ENCODE measurements at places on chromosomes 7 and 10. TPM values are rescaled to one million over a fixed set of nuclear protein-coding genes. Genes with fewer than 3 reads are reported as not detected.
A peak's percentile ranks its signal among the peaks of the same experiment; 100 is the strongest.

GRCh38 chr7:80960244-80960795, 41.5 kb upstream of the SEMA3C start:
- DNase-seq: no peak

DNA sequence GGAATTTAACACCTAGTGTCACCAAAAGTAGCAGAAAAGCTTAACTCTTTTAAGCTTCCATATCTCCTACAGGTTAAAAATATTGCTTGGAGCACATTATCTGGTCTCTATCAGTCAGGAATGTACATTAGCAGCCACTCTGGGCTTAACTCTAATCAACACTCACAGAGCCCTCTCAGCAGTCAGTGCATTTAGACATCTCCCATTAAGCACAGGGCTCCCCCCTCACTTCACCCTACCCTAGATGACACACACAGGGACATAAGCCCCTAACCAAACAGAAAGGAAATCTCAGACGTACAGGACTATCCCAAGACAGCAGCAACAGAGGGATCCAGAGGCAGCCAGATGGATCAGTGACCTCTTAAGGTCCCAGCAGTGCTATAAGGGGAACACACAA, 26.4 kb downstream of the FBXW4 start:
- no peak for DNase-seq

DNA sequence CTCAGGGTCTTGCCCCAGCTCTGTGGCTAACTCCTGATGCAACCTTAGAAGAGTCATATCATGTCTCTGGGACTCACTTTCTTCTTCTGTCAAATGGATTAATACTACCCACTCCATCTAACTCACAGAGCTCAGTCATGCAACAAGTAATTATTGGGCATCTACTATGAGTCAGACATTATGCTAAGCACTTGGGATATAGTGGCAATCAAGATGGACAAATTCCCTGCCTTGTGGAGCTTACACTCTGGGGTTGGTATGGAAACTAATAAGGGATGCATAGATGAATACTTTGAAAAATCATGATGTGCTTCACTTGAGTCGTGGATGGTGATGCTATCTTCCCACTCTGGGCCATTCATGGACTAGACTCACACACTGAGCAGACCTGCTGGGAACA, 88.9 kb downstream of the KCNMA1 start:
- no peak for DNase-seq

DNA sequence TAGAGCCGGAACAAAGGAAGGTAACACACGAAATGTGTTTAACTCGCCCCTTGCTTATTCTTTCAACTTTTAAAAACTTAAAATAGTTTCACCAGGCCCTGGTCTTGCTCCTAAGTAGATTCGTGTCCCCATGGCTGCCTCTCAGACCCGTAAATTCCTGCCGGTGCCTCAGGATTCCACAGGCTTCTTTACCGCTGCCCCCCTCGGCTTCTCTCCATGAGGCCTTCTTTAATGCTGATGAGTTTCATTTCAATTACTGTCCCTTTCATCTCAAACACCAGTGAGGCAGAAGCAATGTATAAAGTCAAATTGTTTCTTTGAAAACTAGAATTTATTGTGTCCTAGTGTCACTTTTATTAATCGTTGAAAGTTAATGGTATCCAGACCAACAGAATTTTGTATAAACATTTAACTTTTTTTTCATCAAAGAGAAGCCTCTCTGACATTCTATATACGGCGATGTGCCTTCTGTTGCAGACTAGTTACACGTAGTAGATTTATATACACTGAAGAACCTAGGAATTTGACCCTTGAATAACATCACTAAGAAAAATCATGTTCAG, 225.2 kb downstream of the C7orf25 start:
- DNase-seq: no peak

GRCh38 chr7:138864667-138865066, 66.7 kb upstream of the ATP6V0A4 start:
- no peak for DNase-seq

GRCh38 chr10:122168598-122169394, 102.3 kb upstream of the BTBD16 start:
- no peak for DNase-seq

DNA sequence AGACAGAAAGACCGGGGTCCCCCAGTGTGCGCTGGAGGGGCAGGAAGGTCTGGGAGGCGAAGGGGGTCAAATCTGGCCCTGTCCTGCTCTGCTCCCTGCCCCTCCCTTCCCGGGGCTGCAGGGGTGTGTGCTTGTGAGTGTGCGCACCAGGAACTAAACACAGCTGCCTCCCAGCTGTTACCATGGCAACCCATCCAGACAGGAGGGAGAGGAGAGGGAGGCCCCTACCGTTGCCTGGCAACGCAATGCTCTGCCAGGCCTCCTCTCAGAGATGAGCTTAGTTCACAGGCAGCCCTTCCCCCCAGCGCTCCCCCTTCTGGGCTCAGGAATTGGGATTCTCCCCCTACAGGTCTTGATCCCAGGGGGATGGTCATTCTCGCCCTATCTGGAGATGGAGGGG, 6.1 kb downstream of the NYAP1 start:
- no peak for DNase-seq

DNA sequence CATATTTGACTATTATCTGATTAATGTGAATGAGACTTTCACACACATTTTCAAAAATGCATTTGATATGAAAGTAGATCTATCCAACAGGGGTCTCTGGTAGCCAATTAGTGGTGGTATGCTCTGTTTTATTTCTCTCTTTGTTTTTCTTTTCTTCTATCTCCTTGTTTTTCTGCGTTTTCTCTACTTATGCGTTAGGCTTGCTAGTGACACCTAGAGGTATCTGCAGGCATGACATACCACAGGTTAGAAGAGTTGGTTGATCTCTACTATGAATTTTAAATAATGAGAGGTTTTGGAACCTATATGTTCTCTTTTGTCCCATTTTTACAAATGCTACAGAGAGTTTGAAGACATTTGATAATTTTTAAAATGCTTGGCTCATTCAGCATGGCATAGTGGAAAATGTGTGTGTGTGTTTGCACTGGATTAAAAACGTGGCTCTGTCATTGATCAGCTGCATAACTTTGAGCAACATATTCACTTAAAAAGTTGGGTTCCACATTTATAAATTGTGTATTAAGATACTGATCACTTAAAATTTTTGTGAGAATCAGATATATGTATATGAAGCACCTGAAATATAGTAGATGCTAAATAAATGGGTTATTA, 28.1 kb upstream of the PLXDC2 start:
- DNase-seq: peak; percentile 40

GRCh38 chr7:138074121-138074520, 2.1 kb upstream of the AKR1D1 start:
- DNase-seq: no peak

DNA sequence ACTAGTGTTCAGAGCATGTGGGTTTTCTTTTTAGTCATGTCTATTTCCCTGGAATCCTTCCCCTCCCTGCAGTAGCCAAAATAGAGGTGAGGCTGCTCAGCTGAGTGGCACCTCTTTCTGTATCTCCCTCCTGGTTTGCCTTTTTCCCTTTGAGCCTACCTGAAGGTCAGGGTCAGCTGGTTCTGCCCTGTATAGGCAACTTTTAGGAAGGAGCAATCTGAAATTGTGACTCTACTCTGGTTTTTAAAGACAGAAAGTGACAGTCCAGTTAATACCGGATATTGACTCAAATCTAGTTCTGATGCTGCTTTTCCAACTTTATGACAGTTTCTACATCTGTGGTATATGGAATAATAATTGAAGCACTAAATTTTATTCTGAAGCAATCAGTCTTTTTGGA, 26.0 kb downstream of the CCM2 start:
- DNase-seq: no peak

DNA sequence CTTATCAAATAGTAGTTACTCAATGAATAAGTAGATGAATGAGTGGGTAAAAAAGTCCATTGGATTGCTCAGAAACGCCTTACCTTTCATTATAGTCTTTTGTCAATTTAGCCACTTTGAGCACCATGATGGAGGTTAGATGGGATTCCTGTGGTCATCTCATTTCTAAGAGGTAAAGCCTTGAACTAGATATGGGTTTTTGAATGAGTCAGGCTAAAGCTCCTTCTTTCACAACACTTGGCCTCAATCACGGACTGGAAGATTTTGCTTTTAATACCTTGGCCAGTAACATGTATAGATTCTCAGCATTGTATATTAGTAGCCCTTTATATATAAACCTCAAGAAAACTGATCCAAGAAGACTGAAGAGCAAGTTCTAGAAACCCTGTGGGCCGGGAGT, 99.7 kb upstream of the CCDC6 start:
- no peak for DNase-seq

- no peak for DNase-seq
Observed at GRCh38 chr7:42012786-42013360, 224.1 kb downstream of the GLI3 start.

- DNase-seq: no peak
Observed at GRCh38 chr10:6128591-6129251, 39.9 kb downstream of the RBM17 start.

DNA sequence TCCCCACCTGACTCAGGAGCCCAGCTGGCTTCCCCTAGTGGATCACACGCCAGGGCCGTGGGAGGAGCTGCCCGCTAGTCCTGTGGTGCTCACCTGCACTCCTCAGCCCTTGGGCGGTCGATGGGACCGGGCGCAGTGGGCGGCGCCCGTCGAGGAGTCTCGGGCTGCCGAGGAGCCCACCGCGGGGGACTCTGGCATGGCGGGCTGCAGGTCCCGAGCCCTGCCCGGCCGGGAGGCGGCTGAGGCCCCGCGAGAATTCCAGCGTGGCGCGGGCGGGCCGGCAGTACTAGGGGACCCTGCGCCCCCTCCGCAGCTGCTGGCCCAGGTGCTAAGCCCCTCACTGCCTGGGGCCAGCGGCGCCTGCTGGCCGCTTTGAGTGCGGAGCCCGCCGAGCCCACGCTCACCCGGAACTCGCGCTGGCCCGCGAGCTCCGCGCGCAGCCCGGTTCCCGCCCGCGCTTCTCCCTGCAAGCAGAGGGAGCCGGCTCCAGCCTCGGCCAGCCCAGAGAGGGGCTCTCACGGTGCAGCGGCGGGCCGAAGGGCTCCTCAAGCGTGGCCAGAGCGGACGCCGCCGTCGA, 367.9 kb downstream of the TYW1 start:
- no peak for DNase-seq

GRCh38 chr7:116824449-116824848, 37.9 kb upstream of the CAPZA2 start:
- DNase-seq: no peak

DNA sequence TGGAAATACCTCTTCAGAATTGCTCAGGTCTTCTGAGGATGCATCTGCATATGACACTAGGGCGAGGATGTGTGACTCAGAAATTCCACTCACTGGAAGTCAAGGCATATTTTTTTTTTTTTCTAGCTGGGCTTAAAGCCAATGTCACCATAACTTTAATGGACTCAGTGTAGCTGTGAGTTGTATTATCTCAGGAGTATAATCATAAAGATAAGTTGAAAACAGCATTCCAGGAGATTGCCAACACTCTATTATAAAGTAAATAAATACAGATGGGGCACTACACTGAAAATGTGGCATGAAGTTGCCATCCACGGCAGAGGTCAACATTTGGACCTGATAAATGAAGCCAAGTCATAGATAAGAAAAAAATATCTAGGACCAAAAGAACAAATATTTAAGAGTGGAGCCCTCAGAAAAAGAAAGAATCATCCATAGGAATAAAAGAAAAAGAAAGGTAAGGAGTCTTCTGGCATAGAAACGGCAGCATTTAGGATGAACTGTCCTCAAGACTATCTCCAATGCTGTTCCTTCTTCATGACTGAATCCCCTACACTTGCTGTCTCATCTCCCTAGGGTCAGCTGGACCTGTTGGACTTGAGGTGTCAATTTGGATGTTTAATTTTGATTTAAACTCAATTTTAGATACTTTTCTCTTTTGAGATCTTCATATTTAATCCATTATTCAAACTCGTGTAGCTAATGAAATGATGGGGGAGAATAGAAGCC, 72.9 kb upstream of the CAV2 start:
- no peak for DNase-seq

- no peak for DNase-seq
Observed at GRCh38 chr7:107976620-107977019, 26.3 kb downstream of the LAMB1 start.

DNA sequence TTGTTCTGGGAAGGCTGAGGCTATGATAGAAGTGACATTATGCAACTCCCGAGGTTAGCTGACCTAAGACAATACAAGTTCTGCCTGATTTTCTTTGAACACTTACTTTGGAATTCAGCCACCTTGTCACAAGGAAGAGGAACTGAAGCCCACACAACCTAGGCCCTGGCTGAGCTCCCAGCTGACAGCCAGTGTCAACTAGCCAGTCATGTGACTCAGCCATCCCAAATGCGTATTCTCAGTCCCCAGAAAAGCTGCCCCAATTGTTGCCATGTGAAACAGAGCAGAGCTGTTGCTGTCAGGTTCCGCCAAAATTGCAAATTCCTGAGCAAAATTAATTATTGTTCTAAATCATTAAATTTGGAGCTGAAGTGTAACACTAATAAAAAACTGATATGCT, 1010.0 kb downstream of the XPNPEP1 start:
- no peak for DNase-seq

DNA sequence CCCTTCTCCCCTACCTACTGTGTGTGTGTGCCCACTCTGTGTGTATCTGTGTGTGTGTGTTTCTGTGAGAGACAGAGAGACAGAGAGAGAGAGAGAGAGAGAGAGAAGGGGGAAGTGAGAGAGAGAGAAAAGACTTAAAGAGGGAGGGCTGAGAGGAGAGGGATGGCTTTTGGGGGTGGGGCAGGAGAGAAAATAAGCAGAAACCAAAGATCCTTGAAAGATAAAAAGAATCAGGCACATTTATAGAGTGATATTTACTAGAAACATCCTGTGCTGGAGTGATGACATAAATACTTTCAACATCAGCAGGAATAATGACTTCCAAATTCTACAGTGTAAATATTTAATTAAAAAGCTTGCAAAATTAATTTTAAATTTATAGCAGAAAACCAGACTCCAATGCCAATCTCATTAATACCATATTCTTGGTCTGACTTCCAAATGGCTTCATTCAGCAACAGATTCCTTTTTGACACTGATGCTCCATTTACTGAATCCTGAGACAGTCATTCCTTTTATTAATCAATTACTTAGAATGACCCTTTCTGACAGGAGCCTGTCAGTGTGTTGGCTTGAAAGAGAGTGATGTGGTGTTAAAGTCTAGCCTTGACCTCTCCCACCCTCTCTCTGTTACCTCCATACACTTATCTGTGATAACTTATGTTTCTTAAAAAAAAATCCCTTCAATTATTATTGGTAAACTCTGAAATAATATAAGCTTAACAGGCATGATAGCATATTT, 41.7 kb upstream of the WNT2 start:
- DNase-seq: no peak

- DNase-seq: peak; percentile 72
Observed at GRCh38 chr7:152615031-152615741, 60.8 kb downstream of the XRCC2 start.

CNTNAP2 gene
- total RNA-seq: not detected

MEIG1 gene
- not detected for total RNA-seq

MUC12 gene
- total RNA-seq: not detected

TACR2 gene
- 1.8 TPM for total RNA-seq

LRRC18 gene
- total RNA-seq: not detected

PAX4 gene
- total RNA-seq: not detected

COBL gene
- total RNA-seq: 55.1 TPM

HECW1 gene
- total RNA-seq: 0.62 TPM

ACTA2 gene
- 145 TPM for total RNA-seq

EN2 gene
- not detected for total RNA-seq

FAM237B gene
- not detected for total RNA-seq
